ENCODE measurements at places on chromosomes 4 and X. TPM values are rescaled to one million over a fixed set of nuclear protein-coding genes. Genes with fewer than 3 reads are reported as not detected.

- no peaks in the 10 kb centered on the region for H3K36me3 ChIP-seq
- no peaks in the 10 kb centered on the region for H3K27me3 ChIP-seq
- H3K4me1 ChIP-seq, result no peaks in the 10 kb centered on the region
- no peak overlapping the region for H3K27ac ChIP-seq
- no peak overlapping the region for H3K4me3 ChIP-seq
Measured at GRCh38 chr4:138097912-138098600, 144.1 kb downstream of the SLC7A11 start.

Gene GATA1
- polyA plus RNA-seq, result not detected

- DNase-seq, result no peak
- H3K27me3 ChIP-seq, result no peaks in the 10 kb centered on the region
- no peaks in the 10 kb centered on the region for H3K4me1 ChIP-seq
Measured at GRCh38 chrX:95703696-95704095, 980.9 kb upstream of the DIAPH2 start.

GRCh38 chr4:122517345-122517744 lies 60.8 kb upstream of the IL2 start:
- no peak for DNase-seq
- no peaks in the 10 kb centered on the region for H3K36me3 ChIP-seq
- H3K4me1 ChIP-seq, result no peaks in the 10 kb centered on the region
- no peak overlapping the region for H3K4me3 ChIP-seq
- H3K27me3 ChIP-seq, result no peaks in the 10 kb centered on the region

Gene CDX4
- polyA plus RNA-seq, result not detected

GRCh38 chr4:1021386-1022050 lies 10.1 kb downstream of the FGFRL1 start:
- no peaks in the 10 kb centered on the region for H3K36me3 ChIP-seq
- no peak overlapping the region for H3K4me3 ChIP-seq
- no peaks in the 10 kb centered on the region for H3K27me3 ChIP-seq
- H3K27ac ChIP-seq, result no peak overlapping the region
- no peak for DNase-seq
- peaks cover 3% of the 10 kb centered on the region for H3K4me1 ChIP-seq

GRCh38 chr4:163356104-163356503 lies 12.4 kb downstream of the NPY5R start:
- no peaks in the 10 kb centered on the region for H3K27me3 ChIP-seq
- no peaks in the 10 kb centered on the region for H3K4me1 ChIP-seq
- no peak overlapping the region for H3K4me3 ChIP-seq
- H3K27ac ChIP-seq, result no peak overlapping the region

DNA sequence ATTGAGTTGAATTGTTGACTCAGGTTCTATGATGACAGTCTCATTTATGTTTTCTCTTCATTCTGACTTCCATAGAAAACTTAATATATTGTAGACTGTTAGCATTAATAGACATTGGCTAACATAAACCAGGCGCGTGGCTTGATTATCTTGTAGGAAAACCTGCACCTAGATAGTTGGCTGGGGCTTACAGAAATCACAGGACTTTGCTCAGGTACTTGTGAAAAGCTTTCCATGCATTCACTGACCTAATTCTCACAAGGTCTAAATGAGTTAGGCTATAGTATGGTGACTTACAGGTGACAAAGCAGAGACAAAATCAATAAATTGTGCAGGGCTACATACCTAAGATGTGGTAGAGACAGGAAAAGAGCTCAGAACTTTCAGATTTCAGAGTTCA lies 212.8 kb downstream of the GPAT3 start:
- no peaks in the 10 kb centered on the region for H3K27me3 ChIP-seq
- DNase-seq, result no peak
- H3K27ac ChIP-seq, result no peak overlapping the region
- no peak overlapping the region for H3K4me3 ChIP-seq
- H3K4me1 ChIP-seq, result peaks cover 9% of the 10 kb centered on the region
- no peaks in the 10 kb centered on the region for H3K36me3 ChIP-seq

- no peak for DNase-seq
- H3K36me3 ChIP-seq, result no peaks in the 10 kb centered on the region
- H3K4me1 ChIP-seq, result peaks cover 14% of the 10 kb centered on the region
- H3K27me3 ChIP-seq, result no peaks in the 10 kb centered on the region
- no peak overlapping the region for H3K27ac ChIP-seq
Measured at GRCh38 chrX:134544135-134544512, 84.2 kb downstream of the HPRT1 start.

Gene RXFP1
- not detected for polyA plus RNA-seq

- no peak overlapping the region for H3K27ac ChIP-seq
- DNase-seq, result no peak
- no peaks in the 10 kb centered on the region for H3K27me3 ChIP-seq
- no peaks in the 10 kb centered on the region for H3K36me3 ChIP-seq
- no peak overlapping the region for H3K4me3 ChIP-seq
Measured at GRCh38 chr4:157706155-157706554, 466.7 kb downstream of the GASK1B start.

All from keratinocyte (primary cell).